Choroid plexus epithelial cell (primary cell): ENCODE measurements at places on chromosomes 7 and 10.
A peak's percentile ranks its signal among the peaks of the same experiment; 100 is the strongest.

GRCh38 chr10:123377883-123378282 lies 223.7 kb downstream of the BUB3 start:
- no peak for DNase-seq

DNA sequence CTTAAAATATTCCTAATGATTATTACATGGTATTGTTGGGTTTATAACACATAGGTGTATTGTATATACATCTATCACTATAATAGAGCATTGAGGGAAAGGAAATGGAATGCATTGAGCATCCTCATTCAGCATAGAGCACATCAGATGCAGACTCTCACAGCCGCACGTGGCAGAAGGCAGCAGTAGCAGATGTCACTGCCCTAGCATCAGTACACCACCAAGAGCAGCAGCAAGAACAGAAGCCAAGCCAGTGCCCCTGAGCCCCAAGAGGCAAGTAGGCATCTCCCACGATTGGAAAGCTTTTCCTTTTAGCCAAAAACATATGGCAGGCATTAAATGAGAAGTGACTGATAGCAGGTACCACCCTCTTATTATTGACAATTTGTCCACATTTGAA lies 510.0 kb downstream of the TNS3 start:
- DNase-seq: no peak

DNA sequence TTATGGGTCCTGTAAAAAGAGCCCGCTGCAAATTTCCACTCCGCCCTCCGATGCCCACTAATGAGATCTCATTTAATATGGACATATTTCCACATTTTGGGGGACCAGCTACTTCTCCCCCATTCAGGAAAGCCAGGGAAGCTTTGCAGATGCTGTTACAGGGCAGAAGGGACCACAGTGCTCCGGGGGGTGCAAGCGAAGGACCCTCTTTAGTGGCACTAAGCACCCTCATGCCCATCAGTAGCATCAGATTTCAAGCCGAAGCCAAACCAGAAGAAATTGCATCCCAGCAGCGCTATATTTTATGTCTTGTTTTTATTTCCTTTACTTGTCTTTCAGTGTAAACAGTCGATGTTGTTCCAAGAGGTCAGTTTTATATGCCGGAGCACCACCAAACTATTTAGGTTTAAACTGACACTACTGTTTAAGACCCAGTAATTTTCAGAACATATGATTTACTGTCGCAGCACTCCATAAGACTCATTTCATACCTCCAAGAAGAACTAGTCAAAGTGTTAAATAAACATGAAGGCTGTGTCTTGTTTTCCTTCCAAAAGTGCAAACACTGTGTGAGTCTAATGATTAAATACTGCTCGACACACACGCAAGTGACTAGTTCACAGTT lies 122.2 kb upstream of the MGMT start:
- no peak for DNase-seq

DNA sequence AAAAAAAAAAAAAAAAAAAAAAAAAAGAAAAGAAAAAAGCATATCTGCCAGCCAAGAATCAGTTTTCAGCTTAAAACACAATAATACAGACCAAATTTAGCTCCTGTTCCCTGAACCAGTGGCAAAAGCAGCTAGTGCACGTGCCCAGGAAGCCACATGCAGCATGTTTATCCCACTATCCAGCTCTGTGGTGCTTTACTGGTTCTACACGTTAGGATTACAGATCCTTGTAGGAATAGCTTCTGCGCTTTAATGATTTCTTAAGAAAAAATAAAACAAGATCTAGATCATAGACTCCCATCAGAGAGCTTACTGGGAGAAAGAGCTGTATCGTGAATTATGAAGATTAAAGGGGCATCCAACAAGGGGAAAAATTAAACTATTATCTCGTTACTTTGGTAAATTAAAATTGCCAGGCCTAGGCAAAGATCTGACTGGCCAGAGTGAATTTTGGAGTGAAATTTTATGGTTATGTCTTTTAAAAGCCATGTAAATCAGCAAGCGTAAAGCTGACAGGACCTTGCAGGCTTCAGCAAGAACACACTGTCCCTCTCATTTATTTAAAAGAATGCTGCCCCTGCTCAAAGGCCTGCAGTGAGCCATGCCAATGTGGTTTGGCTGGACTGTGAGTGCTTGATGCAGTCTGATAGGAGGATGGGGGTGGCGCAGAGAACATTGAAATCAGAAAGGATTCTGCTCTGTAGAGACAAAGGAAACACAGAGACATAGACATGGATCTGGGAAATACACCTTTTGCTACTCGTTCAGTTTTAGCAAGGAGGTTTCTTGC lies 177.3 kb upstream of the PHYHIPL start:
- DNase-seq: peak; percentile 8

- DNase-seq: no peak
Observed at GRCh38 chr7:1137517-1138167, 22.4 kb downstream of the ZFAND2A start.

DNA sequence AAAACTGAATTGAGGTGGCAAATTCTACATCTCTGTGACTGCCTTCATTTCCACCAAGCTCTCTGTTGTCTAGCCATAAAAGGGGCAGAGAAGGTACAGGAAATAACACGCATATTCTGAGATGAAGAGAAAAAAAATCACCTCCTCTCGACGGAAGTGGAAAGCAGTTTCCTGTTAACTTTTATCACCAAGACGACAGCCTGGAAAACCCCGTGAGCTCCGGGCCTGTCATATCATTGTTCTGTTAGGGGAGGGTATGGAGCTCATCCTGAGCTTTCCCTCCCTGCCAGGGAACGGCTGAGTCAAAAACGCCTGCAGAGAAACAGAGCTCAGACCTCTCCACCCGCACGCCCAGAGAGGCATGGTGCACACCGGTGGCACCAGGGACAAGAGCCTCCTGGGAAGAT lies 200.3 kb downstream of the PRPF18 start:
- peak; percentile 89 for DNase-seq

DNA sequence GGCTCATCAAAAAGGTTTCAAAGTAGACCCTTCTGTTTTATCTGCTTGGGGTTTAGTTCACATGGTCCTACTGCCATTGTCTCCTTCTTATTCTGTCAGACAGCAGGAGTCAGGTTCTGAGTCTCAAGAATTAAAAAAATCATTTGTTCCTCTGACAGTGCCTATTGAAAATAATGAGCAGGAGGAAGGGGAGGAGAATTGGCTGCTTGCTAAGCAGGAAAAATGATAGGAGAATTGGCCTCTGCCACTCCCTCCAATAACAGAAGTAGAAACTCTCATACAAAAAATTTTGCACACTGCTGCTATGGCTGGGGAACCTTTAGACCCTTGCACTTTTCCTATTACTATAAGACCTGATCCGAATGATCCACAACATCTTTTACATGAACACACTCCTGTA lies 35.7 kb downstream of the OR13A1 start:
- DNase-seq: no peak

DNA sequence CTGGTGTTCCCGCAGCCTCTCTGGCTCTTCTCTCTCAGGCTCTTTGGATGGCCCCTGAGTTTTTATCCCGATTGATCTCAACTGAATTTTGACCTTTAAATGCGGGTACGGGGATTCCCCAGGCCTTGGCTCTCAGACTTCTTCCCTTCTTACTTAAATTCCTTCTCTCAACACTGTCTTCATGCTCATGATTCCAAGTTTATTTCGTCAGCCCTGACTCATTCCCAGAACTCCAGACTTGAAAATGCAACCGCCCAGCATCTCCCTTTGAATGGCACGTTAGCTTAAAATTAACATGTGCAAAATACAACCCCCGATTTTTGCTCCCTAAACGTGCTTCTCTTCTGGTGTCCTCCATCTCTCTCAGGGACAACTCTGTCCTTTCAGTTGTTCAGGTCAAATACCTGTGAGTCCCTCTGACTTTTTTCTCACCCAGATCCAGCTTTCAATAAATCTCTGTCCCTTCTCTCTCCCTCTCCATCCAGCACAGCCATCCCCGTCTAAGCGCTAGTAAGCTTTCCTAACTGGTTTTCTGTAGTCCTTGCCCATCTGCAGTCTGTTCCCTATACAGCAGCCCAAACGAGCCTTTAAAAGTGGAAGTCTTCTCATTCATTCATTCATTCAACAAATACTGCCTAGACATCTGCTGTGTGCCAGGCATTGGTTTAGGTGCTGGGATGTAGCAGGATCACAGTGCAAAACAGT lies 7.1 kb downstream of the HECW1 start:
- DNase-seq: peak; percentile 54

- no peak for DNase-seq
Observed at GRCh38 chr10:113911113-113911512, 56.7 kb downstream of the NHLRC2 start.

DNA sequence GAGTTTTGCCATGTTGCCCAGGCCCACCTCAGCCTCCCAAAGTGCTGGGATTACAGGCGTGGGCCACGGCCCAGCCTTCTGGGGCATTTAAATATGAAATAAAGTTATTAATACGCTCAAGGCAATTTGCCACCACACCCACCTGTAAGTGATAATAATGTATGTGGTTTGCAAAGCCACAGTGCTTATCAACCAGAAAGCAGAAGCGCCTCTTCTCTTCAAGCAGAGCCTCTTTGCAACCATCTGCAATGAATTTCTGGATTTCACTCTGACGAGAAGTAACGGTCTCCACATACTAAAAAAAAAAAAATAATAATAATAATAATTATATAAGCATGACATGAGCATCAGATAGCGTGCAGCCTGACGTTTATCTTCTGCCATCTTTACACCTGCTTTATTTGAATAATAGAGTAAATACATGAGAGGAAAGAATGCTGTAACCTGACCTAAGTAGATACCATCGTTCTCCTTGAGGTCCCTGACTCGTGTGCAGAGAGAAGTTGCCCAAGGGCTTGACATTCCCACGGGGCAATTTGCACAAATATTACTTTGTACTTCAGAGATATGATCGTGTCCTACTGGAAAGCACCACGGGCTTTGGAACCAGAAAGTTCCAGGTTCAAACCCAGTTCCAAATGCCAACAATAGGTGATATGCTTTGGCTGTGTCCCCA lies 34.0 kb downstream of the BRI3 start:
- DNase-seq: no peak
